ENCODE measurements at places on chromosomes 2 and 18. TPM values are rescaled to one million over a fixed set of nuclear protein-coding genes. Genes with fewer than 3 reads are reported as not detected.

MARCHF4 gene
- not detected for total RNA-seq

EPHA4 gene
- 48.6 TPM for total RNA-seq

ARHGAP28 gene
- total RNA-seq = not detected

RAB6C gene
- not detected for total RNA-seq

STAT4 gene
- 264 TPM for total RNA-seq

COLEC11 gene
- total RNA-seq = 0.61 TPM

KLHL14 gene
- 0.28 TPM for total RNA-seq

DIPK1C gene
- not detected for total RNA-seq

MC5R gene
- not detected for total RNA-seq

NEB gene
- total RNA-seq = 5.4 TPM

ARMC9 gene
- 1.2 TPM for total RNA-seq

TMEM37 gene
- total RNA-seq = not detected

SH3YL1 gene
- 42.2 TPM for total RNA-seq

SERPINB5 gene
- not detected for total RNA-seq

PAX8 gene
- total RNA-seq = 0.57 TPM

SPP2 gene
- total RNA-seq = not detected

ITPRIPL1 gene
- 20.5 TPM for total RNA-seq

GRP gene
- not detected for total RNA-seq

LOXHD1 gene
- total RNA-seq = 0.11 TPM

UGT1A5 gene
- total RNA-seq = not detected

SLC5A7 gene
- total RNA-seq = not detected

TACR1 gene
- total RNA-seq = not detected

IL36G gene
- not detected for total RNA-seq

CLEC4F gene
- total RNA-seq = 0.33 TPM

RNF152 gene
- total RNA-seq = 1.3 TPM

SEMA4C gene
- 65.8 TPM for total RNA-seq

EFHD1 gene
- 0.58 TPM for total RNA-seq

HMSD gene
- not detected for total RNA-seq

AFF3 gene
- 9.6 TPM for total RNA-seq

SERPINB4 gene
- total RNA-seq = not detected

CNTNAP5 gene
- not detected for total RNA-seq

ARHGEF33 gene
- total RNA-seq = not detected

Data from natural killer cell (primary cell).